Vagina (tissue), 2 donors: ENCODE measurements at places on chromosomes 1 and 21. TPM values are rescaled to one million over a fixed set of nuclear protein-coding genes. Genes with fewer than 3 reads are reported as not detected.
A peak's percentile ranks its signal among the peaks of the same experiment; 100 is the strongest.

Gene AGRN
- total RNA-seq = 25.5 TPM

Gene AMY2B
- total RNA-seq = 25.0 TPM

Gene AIRE
- total RNA-seq = 0.25 TPM

Gene RNU1-3
- total RNA-seq = 19,908 TPM

Gene ACTA1
- not detected for total RNA-seq

- H3K4me3 ChIP-seq = no peak overlapping the region
- DNase-seq = no peak
- no peaks in the 10 kb centered on the region for H3K36me3 ChIP-seq
- peaks cover 29% of the 10 kb centered on the region for H3K4me1 ChIP-seq
These were observed 9.7 kb downstream of the S100A6 start for GRCh38 chr1:153526132-153526543.

DNA sequence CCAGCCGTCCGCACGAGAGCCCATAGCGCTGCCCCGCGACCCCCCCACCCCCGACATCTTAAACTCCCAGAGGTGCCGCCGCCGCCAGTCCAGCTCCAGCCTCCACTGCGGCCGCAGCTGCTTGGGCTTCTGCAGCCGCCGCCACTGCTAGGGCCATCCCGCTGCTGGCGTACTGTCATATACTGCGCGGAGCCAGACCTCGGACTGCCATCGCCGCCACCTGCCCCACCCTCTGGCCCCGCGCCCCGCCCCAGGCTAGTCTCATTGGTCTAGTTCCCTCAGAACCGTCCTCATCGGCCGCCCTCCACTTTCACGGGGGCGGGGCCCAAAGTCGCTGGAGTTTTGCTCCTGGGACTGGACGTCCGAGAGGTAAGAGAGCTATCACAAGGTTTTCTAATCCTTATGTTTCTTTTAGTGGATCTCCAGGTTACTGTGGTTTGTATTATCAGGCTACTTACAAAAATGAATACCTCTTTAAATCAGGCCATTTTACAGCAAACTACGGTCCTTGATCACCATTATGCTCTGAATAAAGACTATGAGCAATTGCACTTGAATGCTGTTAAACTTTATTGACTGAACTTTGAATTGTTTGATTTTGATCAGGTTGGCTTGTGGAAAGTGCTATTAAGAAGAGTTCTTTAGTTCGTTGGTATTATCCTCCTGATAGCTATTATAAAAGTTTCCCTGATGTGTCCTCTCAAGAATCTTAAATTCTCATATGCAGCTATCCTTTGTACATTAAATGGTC, 2.8 kb upstream of the CD1D start:
- peaks cover 14% of the 10 kb centered on the region for H3K4me1 ChIP-seq
- H3K4me3 ChIP-seq = peak overlapping the region; percentile 33
- H3K27ac ChIP-seq = no peak overlapping the region
- DNase-seq = no peak

GRCh38 chr1:55876276-55877060, 661.3 kb upstream of the USP24 start:
- no peaks in the 10 kb centered on the region for H3K27me3 ChIP-seq
- no peaks in the 10 kb centered on the region for H3K4me1 ChIP-seq
- H3K4me3 ChIP-seq = no peak overlapping the region
- DNase-seq = no peak
- H3K36me3 ChIP-seq = no peaks in the 10 kb centered on the region

GRCh38 chr1:183916574-183916973, 111.7 kb downstream of the RGL1 start:
- no peaks in the 10 kb centered on the region for H3K27me3 ChIP-seq
- no peak overlapping the region for H3K4me3 ChIP-seq
- H3K4me1 ChIP-seq = peaks cover 12% of the 10 kb centered on the region
- H3K36me3 ChIP-seq = no peaks in the 10 kb centered on the region

DNA sequence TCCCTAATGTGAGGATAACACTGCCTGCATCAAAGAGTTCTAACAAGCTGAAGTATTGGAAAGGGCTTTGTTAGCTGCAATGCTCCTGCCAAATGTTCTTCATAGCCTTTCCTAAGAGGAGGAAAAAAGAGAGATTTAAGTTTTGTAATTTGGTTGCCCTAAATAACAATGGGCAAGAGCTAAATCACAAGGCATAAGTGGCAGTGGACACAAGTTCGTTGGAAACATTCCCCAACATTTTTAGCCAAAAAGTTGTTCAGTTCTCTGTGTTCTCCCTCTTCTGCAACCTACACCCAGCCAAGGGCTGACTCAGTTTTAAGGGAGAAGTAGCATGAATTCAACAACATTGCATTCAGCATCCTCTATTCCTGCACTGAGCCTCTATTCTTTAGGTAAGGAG, 2.6 kb upstream of the UQCRHL start:
- no peaks in the 10 kb centered on the region for H3K4me1 ChIP-seq
- no peak for DNase-seq
- H3K27ac ChIP-seq = peak overlapping the region; percentile 36
- H3K36me3 ChIP-seq = no peaks in the 10 kb centered on the region

GRCh38 chr1:226132728-226133503, 53.6 kb downstream of the ACBD3 start:
- H3K36me3 ChIP-seq = no peaks in the 10 kb centered on the region
- H3K4me3 ChIP-seq = no peak overlapping the region
- DNase-seq = no peak
- peaks cover 46% of the 10 kb centered on the region for H3K4me1 ChIP-seq

- H3K4me1 ChIP-seq = no peaks in the 10 kb centered on the region
- no peak overlapping the region for H3K4me3 ChIP-seq
- H3K36me3 ChIP-seq = no peaks in the 10 kb centered on the region
- H3K27me3 ChIP-seq = no peaks in the 10 kb centered on the region
These were observed 64.8 kb downstream of the SYF2 start for GRCh38 chr1:25167269-25168192.
